SK-N-SH (cell line): ENCODE measurements at places on chromosomes 6 and 20.
A peak's percentile ranks its signal among the peaks of the same experiment; 100 is the strongest.

DNA sequence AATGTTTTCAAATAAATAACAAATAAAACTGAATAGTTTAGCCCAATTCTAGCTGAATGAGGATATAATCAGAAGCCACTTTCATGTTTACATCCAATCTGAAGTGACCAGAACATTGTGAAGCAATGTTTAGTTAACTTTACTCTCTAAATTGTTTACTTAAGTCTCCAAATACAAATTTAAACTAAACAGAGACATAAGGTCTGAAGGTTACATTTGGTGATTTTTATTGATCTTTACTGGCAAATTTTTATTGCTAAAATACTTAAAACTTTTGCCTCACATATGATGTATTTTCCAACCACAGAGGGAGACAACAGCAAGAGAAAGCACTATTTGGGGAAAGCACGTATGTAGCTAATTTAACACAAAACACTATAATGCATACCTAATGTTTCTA, 106.8 kb upstream of the THEMIS start:
- DNase-seq, result no peak
- no peaks in the 10 kb centered on the region for H3K27me3 ChIP-seq

GRCh38 chr6:64034291-64034690, 398.7 kb downstream of the PHF3 start:
- H3K36me3 ChIP-seq, result no peaks in the 10 kb centered on the region
- H3K27me3 ChIP-seq, result no peaks in the 10 kb centered on the region
- no peak overlapping the region for H3K4me3 ChIP-seq
- H3K27ac ChIP-seq, result peak overlapping the region; percentile 39; the same call in 1 of the 2 replicates

GRCh38 chr20:21665687-21666446, 39.6 kb upstream of the PAX1 start:
- no peaks in the 10 kb centered on the region for H3K36me3 ChIP-seq
- no peak overlapping the region for H3K27ac ChIP-seq
- no peak for DNase-seq
- no peaks in the 10 kb centered on the region; the same call in 1 of the 2 replicates for H3K27me3 ChIP-seq

DNA sequence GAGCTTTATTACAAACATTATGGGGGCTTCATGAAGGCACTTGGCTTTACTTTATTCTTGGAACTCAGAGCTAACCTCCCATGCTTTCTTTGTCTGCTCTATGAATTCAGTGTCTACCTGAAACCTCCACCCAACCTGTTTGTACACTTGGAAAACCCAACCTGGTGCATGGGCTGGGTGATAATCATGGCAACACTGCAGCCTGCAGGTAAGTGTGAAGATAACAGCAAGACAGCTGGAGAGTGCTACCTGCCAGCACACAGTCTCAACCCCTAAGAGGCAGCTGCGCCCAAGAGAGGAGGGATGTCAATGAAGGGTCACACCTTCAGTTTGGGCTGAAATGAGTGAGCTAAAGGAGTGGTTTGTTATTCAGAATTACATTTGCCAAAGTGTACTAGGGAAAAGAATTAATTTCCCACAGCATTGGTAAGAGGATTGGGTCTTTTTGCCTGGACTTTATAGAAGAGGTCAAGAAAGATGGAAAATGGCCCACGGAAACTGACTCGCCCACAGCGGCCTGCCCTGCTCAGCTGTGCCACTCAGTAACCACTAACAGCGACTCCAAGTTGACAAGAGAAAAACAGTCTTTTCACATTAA, 24.4 kb downstream of the FOXQ1 start:
- no peak overlapping the region for H3K27ac ChIP-seq
- H3K4me1 ChIP-seq, result no peaks in the 10 kb centered on the region
- no peak for DNase-seq
- H3K27me3 ChIP-seq, result peaks cover 15% of the 10 kb centered on the region
- no peak overlapping the region for H3K4me3 ChIP-seq

GRCh38 chr6:50992704-50993625, 174.3 kb downstream of the TFAP2B start:
- H3K36me3 ChIP-seq, result no peaks in the 10 kb centered on the region
- H3K4me1 ChIP-seq, result no peaks in the 10 kb centered on the region; the same call in 1 of the 2 replicates
- no peak for DNase-seq
- no peak overlapping the region for H3K27ac ChIP-seq

DNA sequence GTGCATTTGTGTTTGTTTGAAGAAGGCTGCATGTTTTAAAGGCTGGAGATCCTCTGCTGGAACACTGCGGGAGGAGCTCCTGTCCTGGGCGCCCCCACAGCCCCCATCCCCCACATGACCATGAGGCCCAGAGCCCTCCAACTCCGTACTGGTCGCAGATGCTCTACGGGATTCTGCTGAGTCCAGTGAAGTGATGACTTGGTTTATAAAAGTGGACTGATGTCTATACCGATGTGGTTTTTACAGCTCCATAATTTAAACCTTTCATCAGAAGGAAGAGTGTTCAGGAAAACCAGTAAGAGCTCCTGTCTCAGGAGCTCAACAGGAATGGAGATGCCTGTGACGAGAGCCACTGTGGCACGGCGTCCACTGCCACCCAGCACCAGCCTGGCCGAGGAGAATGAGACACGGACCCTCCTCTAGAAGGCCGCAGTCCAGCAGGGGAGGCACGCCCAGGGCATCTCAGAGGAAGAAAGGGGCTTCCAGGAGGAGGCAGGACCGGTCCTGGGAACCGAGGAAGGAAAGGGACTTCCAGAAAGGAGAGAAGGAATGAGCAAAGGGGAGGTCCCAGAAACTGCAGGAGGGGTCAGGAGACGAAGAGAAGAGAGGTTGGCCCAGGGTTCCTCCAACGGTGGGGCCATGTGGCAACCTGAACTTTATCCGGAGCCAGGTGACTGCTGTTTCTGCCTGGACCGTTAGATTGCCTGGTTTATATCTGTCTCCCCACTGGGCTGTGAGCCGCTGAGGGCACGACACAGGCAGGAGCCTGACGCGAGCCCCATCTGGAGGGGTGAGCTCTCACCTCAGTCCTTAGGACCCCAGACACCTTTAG, 26.9 kb downstream of the BFSP1 start:
- H3K36me3 ChIP-seq, result no peaks in the 10 kb centered on the region
- peak overlapping the region; percentile 35 for H3K4me3 ChIP-seq
- DNase-seq, result peak; percentile 52
- H3K27ac ChIP-seq, result no peak overlapping the region

GRCh38 chr20:12970372-12970821, 38.4 kb upstream of the SPTLC3 start:
- H3K27me3 ChIP-seq, result no peaks in the 10 kb centered on the region
- H3K4me1 ChIP-seq, result no peaks in the 10 kb centered on the region
- H3K36me3 ChIP-seq, result no peaks in the 10 kb centered on the region
- no peak overlapping the region for H3K27ac ChIP-seq

DNA sequence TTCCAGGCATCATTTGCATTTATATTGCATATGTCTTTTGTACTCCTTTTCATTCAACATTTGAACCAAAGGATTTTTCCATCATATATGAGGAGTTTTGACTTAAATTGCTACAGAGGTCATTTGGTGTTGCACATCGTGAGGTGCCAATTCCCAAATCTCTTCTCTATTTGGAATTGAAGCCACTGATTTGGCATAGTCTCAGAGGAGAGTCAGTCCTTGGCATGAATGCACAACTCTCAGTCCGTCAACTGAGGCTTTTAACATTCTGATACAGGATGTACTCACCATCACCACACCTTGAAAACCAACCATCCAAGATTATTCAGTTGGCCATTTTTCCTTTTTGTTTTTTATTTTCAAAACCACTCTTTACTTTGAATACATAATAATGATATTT, 31.1 kb upstream of the SYNDIG1 start:
- no peaks in the 10 kb centered on the region for H3K4me1 ChIP-seq
- no peak overlapping the region for H3K4me3 ChIP-seq
- DNase-seq, result no peak
- no peak overlapping the region for H3K27ac ChIP-seq

DNA sequence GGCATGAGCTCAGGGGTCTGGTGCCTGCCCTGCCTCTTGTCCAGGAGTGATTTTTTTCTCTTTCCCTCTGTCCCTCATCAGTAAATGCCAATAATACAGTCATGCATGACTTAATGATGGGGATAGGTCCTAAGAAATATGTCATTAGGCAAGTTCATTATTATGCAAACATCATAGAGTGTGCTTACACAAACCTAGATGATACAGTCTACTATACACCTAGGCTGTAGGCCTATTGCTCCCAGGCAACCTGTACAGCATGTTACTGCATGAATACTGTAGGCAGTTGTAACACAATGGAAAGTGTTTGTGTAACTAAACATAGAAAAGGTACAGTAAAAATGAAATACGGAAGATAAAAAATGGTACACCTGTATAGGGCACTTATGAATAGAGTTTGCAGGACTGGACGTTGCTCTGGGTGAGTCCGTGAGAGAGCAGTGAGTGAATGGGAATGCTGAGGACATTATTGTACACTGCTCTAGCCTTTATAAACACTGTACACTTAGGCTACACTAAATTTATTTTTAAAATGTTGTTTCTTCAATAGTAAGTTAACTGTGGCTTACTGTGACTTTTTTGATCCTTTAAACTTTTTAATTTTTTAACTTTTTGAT, 22.1 kb downstream of the PBOV1 start:
- H3K27me3 ChIP-seq, result no peaks in the 10 kb centered on the region
- H3K4me1 ChIP-seq, result no peaks in the 10 kb centered on the region
- H3K27ac ChIP-seq, result no peak overlapping the region
- H3K4me3 ChIP-seq, result no peak overlapping the region
- DNase-seq, result no peak

GRCh38 chr6:124530926-124531325, 431.3 kb upstream of the RNF217 start:
- no peak overlapping the region for H3K27ac ChIP-seq
- H3K4me1 ChIP-seq, result no peaks in the 10 kb centered on the region
- no peak overlapping the region for H3K4me3 ChIP-seq
- no peak for DNase-seq

DNA sequence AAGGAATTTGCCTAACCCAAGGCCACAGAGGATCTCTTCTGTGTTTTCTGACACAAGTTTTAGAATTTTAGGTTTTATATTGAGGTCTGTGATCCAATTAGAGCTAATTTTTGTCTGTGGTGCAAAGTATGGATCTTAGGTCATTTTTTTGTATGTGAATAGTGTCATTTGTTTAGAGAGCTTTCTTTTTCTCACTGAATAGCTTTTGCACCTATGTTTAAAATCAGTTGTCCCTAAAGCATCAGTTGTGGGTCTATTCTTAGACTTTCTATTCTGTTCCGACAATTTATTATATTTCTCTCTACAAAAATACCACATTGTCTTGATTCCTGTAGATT, 341 bp upstream of the MCM9 start:
- no peaks in the 10 kb centered on the region for H3K36me3 ChIP-seq
- no peaks in the 10 kb centered on the region for H3K27me3 ChIP-seq
- H3K27ac ChIP-seq, result peak overlapping the region; percentile 90
- peak overlapping the region; percentile 94 for H3K4me3 ChIP-seq

DNA sequence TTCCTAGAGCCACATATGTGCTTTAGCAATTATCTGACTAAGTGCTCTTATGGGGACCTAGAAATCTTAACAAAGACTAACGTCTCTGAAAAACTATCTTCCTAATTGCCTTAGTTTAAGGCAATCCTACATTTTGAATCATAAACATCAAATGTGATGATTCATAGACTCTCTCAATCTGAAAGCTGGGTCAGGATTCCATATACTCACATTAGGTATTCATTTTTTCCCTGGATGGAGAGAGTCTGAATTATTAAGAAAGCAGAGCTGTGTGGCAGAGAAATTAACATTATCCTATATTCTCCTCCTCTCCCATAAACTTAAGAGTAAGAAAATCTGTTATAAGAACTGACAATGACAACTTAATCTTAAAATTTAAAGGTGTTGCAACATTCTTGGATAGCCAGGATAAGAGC, 1.6 kb upstream of the PRL start:
- H3K4me3 ChIP-seq, result no peak overlapping the region
- DNase-seq, result no peak
- H3K36me3 ChIP-seq, result no peaks in the 10 kb centered on the region
- 0 out of 2 replicates have a peak overlapping the region, but pooled peaks have one; percentile 1 for H3K27ac ChIP-seq
- no peaks in the 10 kb centered on the region for H3K27me3 ChIP-seq
- H3K4me1 ChIP-seq, result peaks cover 17% of the 10 kb centered on the region

DNA sequence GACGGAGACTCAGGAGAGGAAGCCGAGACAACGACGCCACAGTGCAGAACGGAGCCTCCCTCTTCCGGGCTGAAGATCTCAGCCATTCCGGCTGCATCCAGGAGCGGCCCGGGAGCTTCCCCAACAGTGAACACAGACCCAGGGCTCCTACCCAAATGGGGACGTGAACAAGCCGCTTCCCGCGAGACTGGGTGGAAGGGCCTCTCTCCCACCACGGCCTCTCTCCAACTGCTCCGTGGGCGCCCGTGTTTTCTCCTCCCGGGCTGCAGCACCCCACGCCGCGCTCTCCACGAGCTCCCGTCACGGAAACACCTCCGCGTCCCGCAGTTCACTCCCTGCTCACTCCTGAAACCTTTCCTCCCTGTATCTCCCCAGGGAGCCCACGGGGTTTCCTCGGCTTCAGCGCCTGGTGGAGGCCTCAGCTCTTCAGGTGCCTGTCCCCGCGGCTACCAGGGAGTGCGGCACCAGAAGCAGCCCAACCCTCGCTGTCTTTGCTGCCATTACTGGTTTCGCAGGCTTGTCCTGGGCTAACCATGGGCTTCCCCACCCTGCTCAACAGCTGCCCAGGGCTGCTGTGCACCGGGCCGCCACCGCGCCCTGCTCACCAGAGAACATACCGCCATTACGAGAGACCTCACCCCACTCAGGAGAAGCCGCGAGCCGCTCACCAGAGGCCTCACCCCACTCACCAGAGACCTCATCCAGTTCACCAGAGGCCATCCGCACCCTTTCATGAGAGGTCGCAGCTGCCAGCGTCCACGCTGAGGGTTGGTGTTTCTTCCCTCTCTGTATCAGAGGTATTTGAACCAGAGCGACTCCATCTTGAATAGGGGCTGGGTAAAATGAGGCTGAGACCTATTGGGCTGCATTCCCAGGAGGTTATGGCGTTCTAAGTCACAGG, 922.8 kb downstream of the QKI start:
- H3K36me3 ChIP-seq, result no peaks in the 10 kb centered on the region
- no peak for DNase-seq
- H3K4me3 ChIP-seq, result no peak overlapping the region
- H3K27ac ChIP-seq, result no peak overlapping the region
- no peaks in the 10 kb centered on the region for H3K4me1 ChIP-seq

DNA sequence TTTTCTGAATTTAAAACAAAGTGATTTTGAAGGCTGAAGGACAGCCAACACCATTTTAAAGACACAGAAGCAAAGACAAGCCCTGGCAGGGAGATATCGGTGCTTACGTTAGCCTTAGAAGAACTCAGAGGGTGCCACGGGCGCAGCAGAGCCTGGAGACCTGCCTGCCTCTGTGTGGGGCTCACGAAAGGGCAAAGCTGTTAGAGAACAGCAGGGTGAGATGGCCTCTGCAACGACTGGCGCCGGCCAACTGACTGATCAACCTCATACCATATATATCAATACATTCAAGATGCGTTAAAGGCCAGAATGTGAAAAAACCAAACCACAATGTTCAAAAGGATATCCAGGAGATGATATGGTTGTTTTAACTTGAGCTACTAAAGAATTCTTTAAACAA, 151.0 kb upstream of the RPS6KA2 start:
- H3K27me3 ChIP-seq, result no peaks in the 10 kb centered on the region
- H3K27ac ChIP-seq, result no peak overlapping the region
- H3K4me3 ChIP-seq, result no peak overlapping the region
- no peak for DNase-seq

- DNase-seq, result no peak
- no peaks in the 10 kb centered on the region for H3K36me3 ChIP-seq
- H3K27me3 ChIP-seq, result no peaks in the 10 kb centered on the region
- H3K4me3 ChIP-seq, result no peak overlapping the region
- H3K27ac ChIP-seq, result no peak overlapping the region
Measured at GRCh38 chr6:144657691-144658090, 372.6 kb downstream of the UTRN start.
